EL (cell line): ENCODE measurements at places on chromosomes 12 and 14.

GRCh38 chr12:115158816-115159215 is 474.8 kb upstream of the TBX3 start:
- DNase-seq = no peak

DNA sequence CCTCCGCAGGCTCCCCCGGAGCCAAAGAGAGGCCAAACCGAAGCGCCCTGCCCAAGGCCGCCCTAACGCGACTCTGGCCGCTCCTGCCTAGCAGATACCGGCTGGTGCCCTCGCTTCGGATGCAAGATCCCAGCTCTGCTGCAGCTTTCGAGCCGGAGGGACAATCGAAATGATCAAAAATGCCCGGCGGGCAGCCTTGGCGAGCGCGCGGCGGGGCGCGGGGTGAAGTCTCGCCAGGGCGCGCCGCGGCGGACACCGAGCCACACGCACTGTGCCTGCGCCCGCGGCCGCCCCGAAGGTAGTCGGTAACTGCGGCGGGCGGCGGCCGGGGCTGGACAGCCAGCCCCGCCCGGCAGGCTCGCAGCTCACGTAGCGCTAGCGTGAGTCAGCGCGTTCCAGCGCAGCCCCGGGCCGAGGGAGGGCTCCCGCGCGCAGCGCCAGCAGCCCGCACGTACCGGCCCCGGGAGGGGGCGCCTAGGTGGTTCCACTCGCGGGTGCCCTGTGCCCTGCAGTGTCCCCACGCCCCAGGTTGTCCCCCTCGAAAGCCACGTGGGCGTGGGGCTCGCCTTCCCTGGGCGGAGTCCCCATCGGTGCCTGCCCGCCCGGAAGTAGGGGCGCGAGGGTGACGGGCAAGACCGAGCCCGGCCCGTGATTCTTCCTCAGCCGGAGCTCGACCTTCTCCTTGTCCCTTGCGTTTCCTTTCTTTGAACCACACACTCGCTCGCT is 109.2 kb upstream of the EGLN3 start:
- peak; percentile 79 for DNase-seq

GRCh38 chr12:15778126-15778525 is 11.1 kb downstream of the EPS8 start:
- peak; percentile 59 for DNase-seq

DNA sequence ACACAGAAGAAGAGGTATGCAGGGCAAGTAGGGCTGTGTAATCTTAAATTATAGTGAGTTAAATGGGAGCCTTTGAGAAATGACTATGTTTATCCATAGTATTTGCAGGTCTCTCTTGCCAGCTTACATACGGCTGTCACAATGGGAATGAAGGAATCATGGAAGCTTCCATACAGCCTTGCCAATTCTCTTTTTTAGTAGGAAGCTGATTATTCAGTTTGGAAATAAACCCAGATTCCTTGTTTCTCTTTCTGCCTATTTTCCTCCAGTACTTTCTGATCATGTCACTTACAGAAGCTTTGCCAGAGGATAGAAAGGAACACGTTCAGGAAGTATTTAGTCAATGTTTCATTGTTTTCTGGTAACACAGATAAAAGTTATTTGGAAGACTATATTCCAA is 217.4 kb upstream of the DIO2 start:
- DNase-seq = no peak

DNA sequence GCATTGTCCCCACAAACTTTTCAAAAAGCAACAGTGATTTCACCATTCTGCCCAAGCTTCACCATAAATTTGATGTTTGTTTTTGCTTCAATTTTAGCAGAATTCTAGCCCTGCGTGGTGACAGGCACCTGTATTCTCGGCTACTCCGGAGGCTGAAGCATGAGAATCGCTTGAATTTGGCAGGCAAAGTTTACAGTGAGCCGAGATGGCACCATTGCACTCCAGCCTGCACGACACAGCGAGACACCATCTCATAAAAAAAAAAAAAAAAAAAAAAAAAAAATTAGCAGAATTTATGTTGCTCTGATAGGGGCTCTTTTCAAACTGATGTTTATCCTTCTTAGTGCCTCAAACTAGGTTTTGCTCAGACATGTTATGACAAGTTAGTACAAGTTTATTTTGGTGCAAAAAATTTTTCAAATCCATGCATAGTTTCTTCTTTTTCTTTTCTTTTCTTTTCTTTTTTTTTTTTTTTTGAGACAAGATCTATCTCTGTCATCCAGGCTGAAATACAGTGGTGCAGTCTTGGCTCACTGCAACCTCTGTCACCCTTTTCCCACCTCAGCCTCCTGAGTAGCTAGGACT is 24.3 kb downstream of the RASSF3 start:
- no peak for DNase-seq

DNA sequence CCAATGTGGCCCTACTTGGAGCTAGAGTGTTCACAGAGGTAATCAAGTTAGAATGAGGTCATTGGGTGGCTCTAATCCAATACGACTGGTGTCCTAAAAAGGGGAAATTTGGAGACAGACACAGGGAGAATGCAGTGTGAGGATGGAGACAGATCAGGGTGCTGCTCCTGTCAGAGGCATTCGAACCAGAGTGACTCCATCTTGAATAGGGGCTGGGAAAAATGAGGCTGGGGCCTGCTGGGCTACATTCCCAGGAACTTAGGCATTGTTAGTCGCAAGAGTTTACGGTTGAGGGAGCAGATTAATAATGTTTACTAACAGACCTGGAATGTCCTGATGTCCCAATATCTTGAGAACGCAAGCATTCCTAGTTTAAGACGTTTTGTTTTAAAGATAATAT is 20.2 kb downstream of the TNFAIP2 start:
- DNase-seq = peak; percentile 71

GRCh38 chr14:39621678-39622077 is 189.4 kb upstream of the FBXO33 start:
- DNase-seq = no peak

DNA sequence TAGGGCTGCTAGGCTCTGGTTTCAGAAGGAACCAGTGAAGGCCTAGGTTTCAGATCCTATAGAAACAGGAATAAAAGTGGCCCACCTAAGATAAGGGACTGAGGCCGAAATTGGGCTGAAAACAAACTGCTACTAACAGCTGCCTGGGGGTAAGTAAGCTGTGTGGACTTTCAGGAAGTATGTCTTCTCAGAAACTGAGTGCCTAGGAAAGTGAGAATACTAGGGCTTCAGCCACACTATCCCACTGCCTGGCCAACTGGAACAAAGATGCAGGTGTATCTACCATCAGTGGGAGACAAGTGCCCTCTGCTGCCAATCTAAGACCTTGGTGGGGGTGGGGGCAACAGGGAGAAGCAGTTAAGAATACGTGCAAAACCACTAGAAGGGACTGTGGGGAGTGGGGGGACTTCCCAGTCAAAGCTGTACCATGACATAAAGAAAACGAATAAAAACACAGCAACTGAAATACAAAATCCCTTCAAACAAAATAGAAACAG is 82.5 kb downstream of the MED13L start:
- no peak for DNase-seq

GRCh38 chr12:104549815-104550480 is 93.2 kb downstream of the CHST11 start:
- peak; percentile 40 for DNase-seq

DNA sequence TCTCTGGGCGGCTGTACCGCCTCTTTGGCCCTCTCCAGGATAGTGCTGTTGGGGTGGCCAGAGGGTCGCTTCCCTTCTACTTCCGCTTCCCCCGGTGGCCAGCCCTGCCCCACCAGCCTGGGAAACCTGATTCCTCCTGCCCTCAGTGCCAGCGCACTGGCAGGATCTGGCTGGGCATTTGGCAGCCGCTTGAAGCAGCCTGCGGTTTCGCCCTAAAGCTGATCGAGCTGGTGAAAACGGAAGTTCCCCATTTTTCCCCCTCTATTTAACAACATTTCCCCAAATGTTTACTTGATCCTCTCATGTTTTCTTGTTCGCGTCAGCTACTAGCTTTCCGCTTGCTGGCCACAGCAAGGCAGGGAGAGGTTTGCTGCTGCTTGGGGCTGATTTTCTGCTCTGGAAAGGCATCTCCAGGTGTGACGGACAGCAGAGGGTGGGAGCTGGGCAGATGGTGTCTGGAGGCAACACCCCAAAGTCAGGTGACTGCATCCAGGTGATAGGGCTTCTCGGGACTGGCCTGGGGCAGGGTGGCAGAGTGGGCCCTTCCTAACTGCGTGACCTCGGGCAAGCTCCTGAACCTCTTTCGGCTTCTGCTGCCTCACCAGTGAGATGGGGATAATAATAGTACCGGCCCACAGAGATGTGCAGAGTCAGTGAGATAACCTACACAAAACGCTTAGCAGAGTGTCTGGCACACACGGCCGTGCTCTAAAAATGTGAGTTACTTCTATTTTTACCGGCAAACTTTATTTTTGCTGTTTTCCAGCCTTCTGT is 53.1 kb downstream of the TSPAN9 start:
- DNase-seq = no peak

DNA sequence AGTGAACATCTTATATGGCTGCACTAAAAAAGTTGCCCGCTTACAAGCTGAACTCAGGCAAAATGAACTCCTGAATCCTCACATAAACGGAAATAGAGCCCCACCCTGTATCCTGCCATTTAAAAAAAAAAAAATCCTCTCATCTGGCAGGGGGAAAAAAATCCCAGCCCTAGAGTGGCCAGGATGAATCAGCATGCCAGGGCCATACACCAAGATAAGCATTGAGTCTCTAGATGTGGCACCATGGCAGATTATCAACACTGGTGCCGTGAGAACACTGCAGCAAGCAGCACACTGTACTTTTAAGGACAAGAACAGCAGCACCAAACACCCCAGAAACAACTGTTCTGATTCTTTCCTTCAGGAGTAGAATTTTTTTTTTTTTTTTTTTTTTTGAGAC is 65.5 kb downstream of the RASSF3 start:
- peak; percentile 53 for DNase-seq

- no peak for DNase-seq
Observed at GRCh38 chr12:84840356-84840755, 72.2 kb downstream of the SLC6A15 start.

DNA sequence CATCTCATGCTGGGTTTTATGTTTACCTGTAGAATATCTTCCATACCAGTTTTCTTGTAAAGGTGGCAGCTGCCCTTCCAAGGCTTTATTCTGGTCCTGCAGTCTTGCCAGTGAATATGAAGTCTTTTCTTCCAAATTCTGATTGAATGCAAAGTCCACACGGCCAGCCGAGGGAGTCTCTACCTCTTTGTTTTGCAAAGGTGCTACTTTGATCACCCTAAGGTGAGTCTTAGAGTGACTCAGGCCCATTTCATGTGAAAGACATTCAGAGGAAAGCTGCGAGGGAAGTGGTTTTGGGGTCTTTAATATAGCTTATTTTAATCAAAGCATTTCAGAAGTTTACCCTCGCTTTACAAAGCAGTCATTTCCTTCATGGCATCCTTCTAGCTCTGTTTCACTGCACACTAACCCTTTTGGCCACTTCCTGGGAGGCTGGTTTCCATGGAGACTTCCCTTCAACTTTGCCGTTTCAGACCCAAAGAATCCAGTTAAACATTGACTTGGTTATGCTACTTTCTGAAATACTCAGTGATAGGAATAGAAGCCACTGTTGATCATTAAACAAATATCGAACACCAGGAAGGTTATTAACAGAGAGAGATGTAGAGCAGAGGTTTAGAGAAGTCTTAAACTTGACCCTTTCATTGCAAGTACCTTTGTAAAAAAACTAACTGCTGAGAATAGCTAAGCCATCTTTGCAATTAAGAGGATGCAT is at the start of gene CCDC198:
Gene CCDC198 (minus strand): TSS at position 391 of the 715 bp plus-strand sequence. CDS start 142 bp downstream, at position 249.
- peak; percentile 9 for DNase-seq

- DNase-seq = no peak
Observed at GRCh38 chr14:90676912-90677311, 139.3 kb downstream of the TTC7B start.

GRCh38 chr12:39269492-39269891 is 173.4 kb downstream of the KIF21A start:
- DNase-seq = no peak

DNA sequence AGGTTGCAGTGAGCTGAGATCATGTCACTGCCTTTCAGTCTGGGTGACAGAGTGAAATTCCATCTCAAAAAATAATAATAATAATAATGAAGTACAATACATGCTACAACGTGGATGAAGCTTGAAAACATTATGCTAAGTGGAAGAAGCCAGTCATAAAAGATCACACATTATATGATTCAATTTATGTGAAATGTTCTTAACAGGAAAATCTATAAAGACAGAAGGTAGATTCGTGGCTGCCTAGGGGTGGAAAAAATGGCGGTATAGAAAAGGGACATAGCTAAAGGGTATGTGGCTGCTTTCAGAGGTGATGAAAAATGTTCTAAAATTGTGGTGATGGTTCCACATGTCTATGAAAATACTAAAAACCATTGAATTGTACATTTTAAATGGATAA is 41.0 kb upstream of the AMIGO2 start:
- DNase-seq = no peak

- no peak for DNase-seq
Observed at GRCh38 chr12:28440081-28440608, 249.9 kb downstream of the CCDC91 start.

DNA sequence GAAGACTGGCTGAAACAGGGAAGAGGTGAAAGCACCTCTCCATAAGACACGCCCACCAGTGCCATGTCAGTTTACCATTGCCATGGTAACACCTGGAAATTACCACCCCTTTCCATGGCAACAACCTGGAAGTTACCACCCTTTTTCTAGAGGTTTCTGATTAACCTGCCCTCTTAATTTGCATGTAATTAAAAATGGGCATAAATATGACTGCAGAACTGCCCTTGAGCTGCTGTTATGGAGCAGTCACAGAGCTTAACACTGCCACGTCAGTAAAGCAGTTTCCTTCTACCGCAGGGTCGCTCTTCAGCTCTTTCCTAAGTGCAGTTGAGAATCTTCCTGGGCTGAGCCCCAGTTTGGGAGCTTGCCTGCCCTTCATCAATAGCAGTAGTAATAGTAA is 55.2 kb downstream of the RASSF3 start:
- DNase-seq = no peak

- DNase-seq = peak; percentile 19
Observed at GRCh38 chr12:78088391-78088832, 257.7 kb downstream of the NAV3 start.

GRCh38 chr14:102363182-102363943 is 622 bp downstream of the TECPR2 start:
- peak; percentile 72 for DNase-seq

DNA sequence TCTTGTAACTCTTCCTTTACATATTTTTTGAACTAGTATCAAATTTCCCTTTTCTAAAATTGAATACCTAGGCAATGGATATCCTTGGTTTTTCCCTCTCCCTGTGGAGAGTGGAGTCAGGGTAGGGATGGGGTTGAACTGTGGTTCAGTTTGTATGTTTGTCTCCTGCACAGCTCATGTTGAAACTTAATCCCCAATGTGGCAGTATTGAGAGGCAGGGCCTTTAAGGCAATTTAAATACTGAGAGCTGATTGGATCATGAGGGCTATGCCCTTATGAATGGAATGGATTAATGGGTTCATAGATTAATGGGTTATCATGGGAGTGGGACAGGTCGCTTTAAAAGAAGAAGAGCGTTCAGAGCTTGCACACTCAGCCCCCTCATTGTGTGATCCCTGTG is 127.2 kb upstream of the RGS6 start:
- no peak for DNase-seq

GRCh38 chr12:116982791-116983411 is 72.2 kb downstream of the FBXW8 start:
- DNase-seq = peak; percentile 69

- DNase-seq = peak; percentile 60
Observed at GRCh38 chr14:73784181-73784987, 67.2 kb upstream of the PTGR2 start.
